ENCODE measurements at places on chromosomes 1 and 21.

GRCh38 chr1:16727190-16728111 is 12.9 kb upstream of the RNU1-4 start:
- DNase-seq, result peak; percentile 44

DNA sequence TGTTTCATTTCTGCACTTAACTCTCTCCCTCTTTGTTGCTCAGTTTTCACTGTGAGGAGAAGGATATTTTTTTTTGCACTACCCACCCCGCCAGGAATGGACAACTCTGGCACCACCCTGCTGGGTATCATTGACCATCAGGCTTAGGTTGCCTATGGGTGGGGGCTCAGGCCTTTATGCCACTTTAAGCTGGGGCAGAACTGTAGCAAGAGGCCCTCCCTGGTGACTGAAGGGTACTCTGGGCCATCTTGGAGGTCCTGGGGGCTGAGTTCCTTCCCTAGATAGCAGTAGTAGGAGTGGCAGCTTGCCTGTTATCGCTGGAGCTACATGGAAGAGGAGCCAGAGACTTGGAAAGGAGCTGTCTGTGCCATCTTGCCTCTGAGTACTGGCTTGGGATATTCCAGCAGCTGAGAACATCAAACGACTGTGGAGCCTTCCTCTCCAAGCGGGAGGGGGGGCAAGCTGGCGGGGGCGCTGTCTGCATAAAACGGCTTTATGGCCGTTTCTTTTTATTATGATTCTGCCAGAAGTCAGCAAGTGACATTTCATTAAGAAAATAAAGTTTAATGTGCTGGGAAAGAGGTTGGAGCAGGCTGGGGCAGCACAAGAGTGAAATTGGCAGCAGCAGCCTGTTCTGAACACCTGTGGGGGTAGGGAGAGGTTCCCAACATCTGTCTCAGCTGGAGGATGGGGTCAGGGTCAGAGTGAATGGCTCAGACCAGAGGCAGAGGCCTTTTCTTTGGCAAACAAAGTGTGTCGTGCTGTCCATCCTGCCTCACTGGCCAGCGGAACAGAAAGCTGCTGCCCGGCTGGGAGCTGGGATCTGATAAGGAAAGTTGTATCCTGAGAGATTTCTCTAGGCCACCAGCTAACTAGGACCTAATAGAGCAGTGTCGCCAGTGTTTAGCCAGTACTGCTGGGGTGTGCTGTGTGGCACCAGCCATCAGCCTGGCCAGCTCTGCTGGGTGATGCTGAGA is 32.9 kb downstream of the TMEM53 start:
- DNase-seq, result no peak

- peak; percentile 82 for DNase-seq
Observed at GRCh38 chr1:2555634-2556276, 416 bp upstream of the TNFRSF14 start.

DNA sequence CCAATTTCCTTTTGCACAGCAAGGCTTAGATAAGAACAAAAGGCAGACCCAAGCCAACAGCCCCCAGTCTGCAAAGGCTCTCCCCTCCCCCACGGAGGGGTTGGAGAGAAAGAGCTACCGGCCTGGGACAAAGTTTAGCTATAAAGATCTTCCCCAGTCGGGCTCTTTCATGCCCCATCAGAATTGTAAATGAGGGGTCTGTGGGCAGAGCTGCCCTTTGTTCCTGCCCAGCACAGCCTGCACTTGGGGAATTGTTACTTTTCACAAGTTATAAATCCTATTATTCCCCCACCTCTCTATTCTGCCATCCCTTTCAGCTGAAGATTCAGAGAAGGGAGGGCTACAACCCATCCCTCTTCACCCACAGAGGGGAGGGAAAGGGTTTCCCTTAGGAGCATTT is 3.5 kb downstream of the MYCL start:
- DNase-seq, result no peak

DNA sequence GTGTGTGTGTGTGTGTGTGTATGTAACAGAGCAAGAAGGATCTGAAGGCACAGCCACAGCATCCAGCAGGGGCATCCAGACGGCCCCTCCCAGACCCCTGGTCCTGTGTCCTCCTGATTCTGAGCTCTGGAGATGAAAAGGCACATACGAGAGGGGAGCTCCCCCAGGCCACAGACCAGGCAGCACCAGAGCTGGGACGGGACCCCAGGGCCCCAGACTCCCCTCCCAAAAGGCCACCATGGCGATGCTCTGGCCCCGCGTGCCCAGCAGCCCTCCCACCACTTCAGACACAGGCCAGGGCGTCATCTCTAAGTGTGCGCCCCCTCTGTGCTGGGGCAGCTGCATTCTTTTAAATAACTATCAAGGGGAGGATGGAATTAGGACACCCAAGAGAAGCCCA is 245.8 kb downstream of the MATN1 start:
- no peak for DNase-seq

GRCh38 chr1:95829556-95829955 is 595.5 kb downstream of the RWDD3 start:
- no peak for DNase-seq

DNA sequence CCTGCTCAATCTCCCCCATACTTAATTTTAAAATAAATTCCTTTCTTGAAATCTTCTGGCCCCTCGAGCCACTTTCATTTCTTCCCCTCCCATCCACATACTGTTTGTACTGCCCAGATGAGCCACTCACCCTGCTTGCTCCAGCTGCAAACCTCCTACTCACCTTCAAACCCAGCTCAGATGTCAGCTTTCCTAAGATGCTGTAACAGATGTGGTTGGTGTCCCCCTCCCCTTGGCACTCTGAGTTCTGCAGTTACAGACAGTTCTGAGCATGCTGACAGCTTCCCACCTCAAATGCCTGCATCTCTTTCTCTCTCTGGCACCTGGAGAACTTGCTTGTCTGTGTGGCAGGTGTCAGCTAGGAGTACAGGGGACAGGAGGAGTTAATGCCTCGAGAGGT is 106.7 kb downstream of the PTPRU start:
- DNase-seq, result no peak

GRCh38 chr1:14811573-14811972 is 213.1 kb downstream of the KAZN start:
- no peak for DNase-seq

DNA sequence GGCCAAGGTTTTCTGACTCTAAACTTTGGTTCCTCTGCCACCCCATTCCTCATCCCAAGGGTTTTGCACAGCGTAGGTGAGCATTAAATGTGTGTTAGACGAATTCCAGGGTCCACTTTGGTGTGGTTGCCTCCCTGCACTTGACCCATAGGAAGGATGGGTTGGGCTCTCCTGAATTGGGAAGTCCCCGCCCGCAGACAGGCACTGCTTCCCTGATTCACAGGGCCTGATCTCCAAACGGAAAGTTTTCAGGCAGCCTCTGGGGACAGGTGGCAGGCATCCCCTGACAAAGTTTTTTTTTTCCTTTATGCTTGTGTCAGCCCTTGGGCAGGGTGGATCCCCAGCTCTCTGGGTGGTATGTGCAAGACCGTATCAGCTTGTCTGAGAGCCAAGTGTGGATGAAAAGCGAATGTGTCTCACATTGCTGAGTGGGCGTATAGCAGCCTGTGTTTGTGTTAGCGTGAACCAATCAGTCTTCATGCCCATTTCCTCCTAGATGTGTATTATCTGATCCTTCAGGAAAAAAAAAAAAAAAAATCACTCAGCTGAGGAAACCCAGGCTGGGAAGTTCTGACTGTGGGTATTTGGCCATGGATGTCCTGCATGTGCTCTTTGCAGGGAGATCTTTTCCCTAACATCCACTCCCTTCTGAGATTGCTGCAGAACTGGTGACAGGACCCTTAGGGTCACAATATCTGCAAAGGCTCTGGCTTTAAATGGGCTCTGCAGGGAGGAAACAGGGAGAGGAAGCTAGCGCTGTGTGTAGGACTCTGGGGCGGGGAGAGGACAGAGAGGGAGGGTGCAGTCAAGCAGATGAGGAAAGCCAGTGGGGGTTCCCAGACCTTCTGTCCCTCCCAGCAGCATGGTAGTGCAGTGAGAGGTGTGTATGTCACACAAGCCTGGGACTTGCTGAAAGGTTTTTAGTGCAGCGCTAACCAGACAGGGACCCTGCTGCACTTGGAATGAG is 42.2 kb upstream of the TRABD2B start:
- no peak for DNase-seq

DNA sequence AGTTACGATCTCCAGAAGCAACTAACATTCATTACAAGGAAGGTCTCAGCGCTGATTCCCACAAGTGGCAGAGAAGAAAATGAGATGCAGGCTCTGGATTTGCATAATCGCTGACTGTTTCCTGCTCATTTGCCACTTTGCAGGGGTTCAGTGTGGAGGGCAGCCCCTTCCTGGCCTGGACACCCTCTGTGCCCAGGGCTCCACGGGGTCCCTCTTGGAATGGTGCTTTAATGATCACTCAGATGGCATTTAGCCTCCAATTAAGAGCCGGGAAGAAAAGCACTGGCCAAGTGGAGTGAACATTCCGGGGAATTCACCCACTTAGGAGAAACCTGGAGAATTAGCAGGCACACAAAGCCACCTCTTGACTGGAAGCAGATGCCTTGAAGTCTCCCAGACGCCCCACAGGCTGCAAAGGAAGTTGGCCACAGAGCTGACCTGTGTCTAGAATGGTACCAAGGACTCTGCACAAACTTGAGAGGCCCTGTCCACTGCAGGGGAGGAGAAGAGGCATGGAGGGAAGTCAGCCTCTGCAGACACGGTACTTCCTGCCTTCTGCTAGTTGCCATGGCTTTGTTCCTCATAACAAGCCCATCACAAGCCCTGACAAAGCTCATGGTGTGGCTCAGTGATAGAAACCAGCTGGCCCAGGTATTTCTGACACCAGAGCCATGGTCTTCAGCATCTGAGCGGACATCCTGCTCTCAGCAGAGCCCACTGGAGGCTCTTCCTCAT is 157.2 kb downstream of the KAZN start:
- no peak for DNase-seq

GRCh38 chr1:230351514-230351913 is 74.6 kb downstream of the PGBD5 start:
- DNase-seq, result no peak

DNA sequence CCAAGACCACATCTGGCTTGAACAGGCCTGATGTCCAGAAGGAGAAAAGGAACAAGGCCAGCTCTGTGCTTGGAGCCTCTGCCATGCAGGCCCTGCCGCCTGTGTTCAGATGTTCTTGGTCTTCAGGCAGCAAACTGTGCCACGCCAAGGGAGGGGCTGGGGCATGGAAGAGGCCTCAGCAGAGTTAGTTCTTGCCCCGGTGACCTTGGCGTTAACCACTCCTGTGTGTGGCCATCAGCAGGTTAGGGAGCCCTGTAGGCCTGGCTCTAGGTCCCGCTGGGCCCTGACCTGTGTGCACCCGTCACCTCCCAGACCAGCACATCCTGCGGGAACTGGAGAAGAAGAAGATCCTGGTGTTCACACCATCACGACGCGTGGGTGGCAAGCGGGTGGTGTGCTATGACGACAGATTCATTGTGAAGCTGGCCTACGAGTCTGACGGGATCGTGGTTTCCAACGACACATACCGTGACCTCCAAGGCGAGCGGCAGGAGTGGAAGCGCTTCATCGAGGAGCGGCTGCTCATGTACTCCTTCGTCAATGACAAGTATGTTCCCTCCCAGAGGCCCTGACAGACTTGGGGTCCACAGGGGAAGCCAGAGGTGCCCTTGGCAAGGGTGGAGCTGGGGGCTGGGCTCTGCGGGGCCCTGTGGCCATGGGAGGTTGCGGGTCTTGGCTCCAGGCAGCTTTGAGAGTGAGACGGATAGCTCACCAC is 7.1 kb downstream of the ZC3H12A start:
- DNase-seq, result no peak

DNA sequence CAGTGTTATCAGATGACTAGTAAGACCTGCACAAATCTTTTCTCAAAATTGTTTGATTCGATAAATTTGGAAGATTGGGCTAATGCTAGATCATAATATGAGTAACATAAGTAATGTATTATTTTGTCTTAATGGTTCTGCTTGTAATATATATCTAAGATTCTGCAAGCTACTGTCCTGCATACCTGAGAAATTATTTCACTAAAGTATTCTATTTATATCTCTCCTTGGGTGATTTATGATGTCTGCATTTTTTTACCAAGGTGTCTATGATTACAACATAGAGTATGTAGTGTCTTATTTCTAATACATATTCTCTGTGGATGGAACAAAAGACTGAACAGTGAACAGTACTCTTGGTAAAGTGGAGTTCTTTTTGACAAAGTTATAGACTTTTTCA is 166.6 kb downstream of the CLEC20A start:
- DNase-seq, result no peak

GRCh38 chr1:95352767-95353166 is 118.8 kb downstream of the RWDD3 start:
- no peak for DNase-seq

GRCh38 chr1:40708750-40709099 is 17.2 kb downstream of the NFYC start:
- DNase-seq, result no peak

- DNase-seq, result no peak
Observed at GRCh38 chr21:26888256-26888655, 43.0 kb upstream of the ADAMTS1 start.

- DNase-seq, result no peak
Observed at GRCh38 chr1:116920211-116920610, 10.5 kb downstream of the PTGFRN start.

Measured in stimulated activated CD4-positive, alpha-beta T cell treated with anti-CD3 and anti-CD28 coated beads, TNF-alpha, amount 100 ng/mL, for 48 hours (primary cell).